ENCODE measurements at places on chromosomes 6 and 20. TPM values are rescaled to one million over a fixed set of nuclear protein-coding genes. Genes with fewer than 3 reads are reported as not detected.

HLA-DRA gene
- total RNA-seq: not detected

CFAP206 gene
- 0.44 TPM for total RNA-seq

FOXP4 gene
- 24.7 TPM for total RNA-seq

SPTLC3 gene
- total RNA-seq: 5.0 TPM

DNA sequence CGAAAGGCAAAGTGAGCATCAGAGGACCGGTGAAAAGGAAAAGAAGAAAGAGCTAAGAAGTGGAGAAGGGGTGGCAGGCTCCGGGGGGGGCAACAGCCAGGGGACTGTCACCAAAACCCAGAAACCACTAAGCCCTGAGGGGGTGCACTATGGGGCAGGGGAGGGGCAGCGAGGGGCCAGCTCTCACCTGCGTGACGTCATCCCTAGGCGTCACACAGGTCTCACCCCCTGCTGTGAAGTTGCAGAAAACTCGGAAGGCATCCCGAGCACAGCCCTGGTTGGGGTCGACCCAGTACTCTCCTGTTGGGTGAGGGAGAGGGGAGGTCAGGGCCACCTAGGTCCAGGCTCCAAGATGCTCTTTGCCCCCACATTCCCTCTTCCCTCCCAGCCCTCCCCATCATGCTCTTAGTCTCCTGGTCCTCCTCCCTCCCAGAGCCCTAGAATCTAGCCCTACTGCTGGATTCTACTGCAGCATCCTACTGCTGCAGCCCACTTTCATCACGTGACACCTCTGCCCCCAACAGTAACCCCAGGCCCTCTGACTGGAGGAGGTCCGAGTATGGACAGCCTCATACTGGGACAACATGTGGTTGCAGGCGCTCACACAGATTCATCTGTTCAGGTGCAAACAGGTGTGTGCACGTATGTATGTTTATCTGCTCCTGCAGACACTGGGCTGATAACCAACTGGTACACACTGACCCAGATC, 27.4 kb downstream of the COL11A2 start:
- no peak for DNase-seq

GRCh38 chr6:97304701-97305100, 21.7 kb upstream of the MMS22L start:
- no peak for DNase-seq

GRCh38 chr6:157763129-157763903, 59.7 kb upstream of the SNX9 start:
- peak; percentile 77 for DNase-seq

DNA sequence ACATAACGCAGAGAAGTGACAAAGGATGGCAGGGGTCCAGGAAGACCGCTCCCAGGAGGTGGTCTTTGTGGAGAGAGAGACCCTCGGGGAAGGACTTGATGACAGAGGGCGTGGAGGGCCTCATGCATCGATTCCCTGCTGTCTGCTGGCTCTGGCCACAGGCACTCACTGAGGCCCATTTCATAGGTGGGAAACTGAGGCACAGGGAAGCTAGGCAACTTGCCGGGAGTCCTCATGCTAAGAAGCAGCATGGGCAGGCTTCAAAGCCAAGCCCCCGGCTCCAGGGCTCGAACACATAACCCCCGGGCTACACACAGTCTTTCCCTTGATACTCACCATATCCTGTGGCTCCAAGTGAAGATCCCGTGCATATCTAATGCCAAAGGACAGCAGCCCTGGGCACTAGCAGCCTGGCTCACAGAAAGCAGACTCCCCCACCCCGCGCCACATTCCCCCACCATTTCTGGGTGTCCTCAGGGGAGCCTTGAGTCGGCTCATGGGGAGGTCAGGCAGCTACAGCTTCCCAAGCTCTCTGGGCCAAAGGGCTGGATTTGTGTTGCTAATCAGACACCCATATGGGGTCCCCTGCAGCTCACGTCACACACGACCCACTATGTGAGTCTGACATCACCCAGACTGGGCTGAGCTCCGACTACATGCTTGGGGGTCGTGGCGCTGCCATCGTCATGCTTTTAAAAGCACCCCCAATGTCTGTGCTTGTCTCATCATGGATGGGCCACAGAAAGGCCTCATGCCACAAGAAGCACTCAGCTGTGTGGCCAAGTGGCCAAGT, 130.9 kb upstream of the PMEPA1 start:
- peak; percentile 70 for DNase-seq

DNA sequence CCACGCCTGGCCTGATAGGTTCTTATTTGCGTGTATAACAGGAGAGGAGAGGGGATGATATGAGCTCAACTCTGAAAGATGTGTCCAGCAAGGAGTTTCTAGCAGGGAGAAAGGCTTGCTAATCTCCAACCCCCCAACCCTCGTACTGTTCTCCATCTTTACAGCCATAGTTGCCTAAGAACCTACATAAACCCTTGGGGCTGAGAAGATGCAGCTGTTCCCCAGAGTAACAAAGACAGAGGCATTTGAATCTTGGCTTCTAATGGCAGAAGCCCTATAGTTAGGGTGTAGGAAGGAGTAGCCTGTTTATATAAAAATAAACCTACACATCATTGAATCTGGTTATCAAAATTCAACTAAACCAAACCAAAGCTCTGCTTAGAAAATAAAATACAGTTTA, 631.4 kb upstream of the SLC35B3 start:
- DNase-seq: no peak

- no peak for DNase-seq
Measured at GRCh38 chr6:157169226-157169625, 154.1 kb downstream of the TMEM242 start.

- no peak for DNase-seq
Measured at GRCh38 chr20:60381643-60382400, 423.6 kb downstream of the CDH26 start.

DNA sequence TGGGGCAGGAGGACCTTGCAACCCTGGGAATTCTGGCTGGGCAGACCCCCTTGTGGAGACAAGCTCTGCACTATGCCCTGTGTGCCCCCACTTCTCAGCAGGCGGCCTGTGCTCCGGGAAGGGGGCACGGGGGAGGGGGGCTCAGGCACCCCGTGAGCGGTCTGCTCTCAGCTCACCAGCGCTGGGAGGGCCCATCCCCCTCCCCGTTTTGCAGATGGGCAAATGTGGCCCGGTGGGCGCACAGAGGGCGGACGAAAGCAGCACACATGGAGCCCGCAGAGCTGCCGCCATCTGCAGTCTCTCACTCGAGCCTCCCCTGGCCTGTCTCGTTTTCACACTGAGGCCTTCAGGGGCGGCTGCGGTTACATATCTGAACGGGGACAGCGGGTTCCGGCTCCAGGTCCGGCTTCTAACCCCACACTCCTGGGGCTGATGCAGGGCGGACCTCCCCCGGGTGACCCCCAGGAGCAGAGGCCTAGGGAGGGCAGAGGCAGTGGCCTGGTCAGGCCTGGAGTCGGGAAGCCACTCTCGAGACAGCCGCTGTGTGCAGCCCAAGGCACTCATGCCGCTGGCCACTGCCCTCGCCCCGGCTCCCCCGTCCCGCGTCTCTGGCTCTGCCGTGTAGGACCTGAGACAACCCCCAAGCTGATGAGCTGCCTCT, 13.9 kb downstream of the CHRNA4 start:
- DNase-seq: no peak

- DNase-seq: no peak
Measured at GRCh38 chr6:3370361-3371221, 86.3 kb downstream of the SLC22A23 start.

DNA sequence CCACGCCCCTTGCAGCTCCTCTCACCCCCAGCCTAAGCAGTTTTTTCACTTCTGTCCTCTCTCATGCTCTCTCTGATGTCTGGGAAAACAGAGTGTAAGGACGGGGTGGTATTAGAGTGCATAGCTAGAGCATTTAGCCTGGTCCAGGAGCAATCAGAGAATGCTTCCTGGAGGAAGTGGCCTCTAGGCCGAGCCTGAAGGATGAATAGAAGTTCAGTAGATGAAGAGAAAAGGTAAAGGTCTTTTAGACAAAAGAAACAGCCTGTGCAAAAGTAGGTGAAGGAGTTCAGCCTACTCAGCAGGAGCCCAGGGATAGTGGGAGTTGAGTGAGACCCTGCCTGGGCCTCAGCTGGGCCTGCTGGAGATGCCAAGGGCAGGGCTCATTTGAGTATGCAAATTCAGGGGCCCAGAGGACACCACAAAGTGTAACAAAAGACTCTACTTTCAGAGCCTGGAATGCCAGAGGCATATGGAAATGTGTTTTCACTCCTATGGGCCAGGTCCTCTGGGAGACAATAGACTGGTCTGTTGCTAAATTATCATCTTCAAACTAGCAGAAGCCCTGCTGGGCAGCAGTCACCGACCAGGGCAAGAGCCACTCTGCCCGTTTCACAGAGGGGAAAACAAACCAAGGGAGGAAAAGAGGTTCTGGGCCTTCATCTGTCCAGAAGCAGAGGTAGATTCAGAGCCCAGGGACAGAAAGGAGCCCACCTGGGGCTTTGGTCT, 19.7 kb upstream of the TM9SF4 start:
- no peak for DNase-seq

DNA sequence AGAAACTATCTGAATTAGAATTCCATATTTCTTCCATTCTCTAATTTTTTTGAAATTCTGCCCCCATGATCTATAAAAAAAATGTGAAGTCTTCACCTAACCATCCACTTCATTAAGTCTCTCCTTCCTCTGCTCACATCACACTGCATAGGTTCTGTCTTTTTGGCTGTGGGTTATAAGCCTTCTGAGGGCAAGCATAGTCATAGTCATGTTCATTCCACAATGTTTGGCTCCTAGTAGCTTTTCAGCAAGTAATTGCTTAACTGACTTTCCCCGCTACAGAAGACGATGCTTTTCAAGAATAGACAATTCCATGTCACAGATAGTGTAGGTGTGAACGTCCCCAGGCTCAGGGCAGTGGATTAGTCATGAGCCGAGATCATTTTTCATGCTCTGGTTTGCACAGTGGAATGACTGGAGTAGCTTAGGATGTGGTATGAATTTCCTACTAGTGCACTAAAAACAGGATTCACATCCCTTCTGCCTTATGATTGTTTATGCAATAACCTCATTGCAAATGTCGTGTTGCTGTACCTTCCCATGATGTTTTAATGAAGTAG, 29.1 kb downstream of the WRNIP1 start:
- no peak for DNase-seq

- DNase-seq: no peak
Measured at GRCh38 chr6:54299542-54300269, 8.5 kb upstream of the TINAG start.

DNA sequence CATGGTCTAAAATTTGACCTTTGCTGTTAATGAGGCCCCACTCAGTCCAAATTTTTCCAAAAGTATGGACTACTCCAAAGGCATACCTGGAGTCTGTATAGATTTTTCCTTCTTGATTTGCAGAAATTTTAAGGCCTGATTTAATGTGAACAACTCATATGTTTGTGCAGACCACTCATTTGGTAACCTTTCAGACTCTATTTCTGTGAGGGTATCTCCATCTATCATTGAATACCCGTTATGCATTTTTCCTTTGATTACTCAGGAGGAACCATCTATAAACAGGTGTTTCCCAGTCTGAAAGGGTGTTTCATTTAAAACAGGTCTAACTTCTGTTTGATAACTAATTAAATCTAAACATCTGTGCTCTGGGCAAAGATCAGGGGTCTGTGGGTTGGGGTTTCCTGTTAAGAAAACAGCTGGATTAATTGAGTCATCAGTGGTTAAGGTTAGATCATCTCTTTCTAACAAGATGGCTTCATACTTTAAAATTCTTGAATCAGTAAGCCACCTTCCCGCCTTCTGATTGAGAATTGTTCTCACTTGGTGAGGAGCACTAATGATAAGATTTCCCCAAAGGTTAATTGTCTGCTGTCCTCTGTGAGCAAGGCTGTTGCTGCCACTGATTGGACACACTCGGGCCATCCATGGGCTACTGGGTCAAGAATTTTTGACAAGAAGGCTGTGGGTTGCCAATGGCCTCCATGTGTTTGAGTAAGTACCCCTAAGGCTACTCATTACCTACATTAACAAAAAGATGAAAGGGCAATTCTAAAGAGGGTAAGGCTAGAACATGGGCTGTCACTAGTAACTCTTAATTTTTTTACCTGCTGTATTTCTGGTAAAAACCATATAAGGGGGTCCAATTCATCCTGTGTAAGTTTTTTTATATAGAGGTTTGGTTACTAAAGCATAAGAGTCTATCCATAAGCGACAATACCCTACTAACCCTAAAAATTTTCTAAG, 24.1 kb downstream of the HLA-B start:
- no peak for DNase-seq

DNA sequence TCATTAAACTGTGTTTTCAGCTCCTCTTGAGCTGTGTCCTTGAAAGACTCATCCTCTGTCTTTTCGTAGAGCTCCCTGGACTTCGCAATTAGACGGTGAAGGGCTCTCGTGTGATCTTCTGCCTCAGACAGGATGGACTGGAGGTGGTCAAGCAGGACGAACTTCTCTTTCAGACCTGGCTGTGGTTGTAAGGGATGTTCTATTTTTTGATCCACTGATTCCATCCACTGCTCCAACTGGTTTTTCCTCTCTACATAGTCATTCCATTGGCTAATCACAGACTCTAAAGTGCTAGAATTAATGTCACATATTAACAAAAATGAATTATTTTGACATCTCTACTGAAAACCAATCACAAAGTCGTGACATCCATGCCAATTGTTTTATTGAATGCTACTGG, 250.1 kb downstream of the SYNE1 start:
- no peak for DNase-seq

GRCh38 chr6:31597006-31597405, 4.2 kb upstream of the NCR3 start:
- DNase-seq: no peak

DNA sequence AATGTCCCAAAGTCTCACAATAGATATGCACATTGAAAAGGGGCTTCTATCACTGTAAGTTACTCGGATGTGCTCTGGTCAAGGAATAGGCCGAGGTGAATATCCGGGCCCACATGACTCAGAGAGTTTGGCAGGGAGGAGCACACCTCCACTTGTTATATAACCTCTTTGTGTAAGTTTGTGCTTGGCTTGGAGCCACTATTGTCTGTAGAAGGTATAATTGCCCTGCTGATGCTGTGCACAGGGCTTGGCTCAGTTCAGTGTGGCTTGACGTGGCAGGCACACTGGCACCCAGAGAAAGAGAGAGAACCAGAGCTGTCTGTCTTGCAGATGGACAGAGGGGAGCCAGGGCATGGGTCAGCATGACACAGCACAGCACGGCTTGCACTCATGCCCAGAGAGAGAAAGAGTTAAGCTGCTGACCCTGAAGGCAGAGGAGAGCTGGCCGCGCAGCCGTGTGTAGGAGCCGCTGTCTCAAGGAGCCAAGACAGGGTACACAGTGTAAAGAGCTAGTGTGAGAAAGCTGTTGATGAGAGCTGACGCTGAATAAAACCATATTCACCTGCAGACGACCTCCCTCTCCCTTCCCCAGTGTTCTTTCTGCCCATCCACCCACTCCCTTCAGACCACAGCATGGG, 482.5 kb downstream of the C6orf118 start:
- DNase-seq: no peak

DNA sequence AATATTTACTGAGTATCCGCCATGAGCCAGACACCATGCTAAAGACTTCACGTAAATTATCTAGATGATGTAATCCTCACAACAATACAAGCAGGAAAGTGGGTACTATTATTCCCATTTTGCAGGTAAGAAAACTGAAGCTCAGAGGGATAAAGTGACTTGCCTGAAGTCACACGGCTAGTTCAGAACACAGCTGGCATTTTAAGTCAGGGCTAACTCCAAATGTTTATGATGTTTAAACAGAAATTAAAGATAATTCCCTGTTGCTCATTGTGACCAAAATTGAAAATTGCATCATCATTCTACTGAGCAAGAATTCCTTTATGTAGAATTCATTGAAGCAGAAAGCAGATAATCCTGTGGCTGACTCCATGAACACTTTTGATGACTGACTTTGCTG, 71.3 kb upstream of the STXBP5 start:
- DNase-seq: no peak

Data from osteocyte (in vitro differentiated cells).